ENCODE measurements at places on chromosomes 16 and 17. TPM values are rescaled to one million over a fixed set of nuclear protein-coding genes. Genes with fewer than 3 reads are reported as not detected.
A peak's percentile ranks its signal among the peaks of the same experiment; 100 is the strongest.

GRCh38 chr17:17425591-17425990 lies 51.2 kb upstream of the MED9 start:
- DNase-seq, result no peak

TMEM238L gene
- not detected for total RNA-seq

DNA sequence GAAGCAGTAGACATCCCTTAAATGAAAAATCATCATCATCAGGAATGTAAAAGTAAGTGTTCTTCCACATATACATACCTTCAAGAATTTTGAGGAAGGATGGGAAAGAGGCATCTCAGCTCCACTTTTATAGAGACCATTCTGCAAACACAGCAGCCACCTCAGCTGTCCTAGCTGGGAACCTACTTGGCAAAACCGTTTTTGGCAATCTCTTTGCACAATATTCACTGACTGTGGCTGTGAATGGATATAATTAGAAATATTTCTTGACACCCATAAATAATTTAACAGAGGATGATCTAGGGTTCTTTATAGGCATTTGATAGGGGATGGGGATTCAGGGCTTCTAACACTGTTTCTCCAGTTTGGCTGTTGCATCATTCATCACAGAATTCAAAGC lies at the start of gene MYH4:
Gene MYH4 (minus strand): TSS at position 101 of the 400 bp plus-strand sequence. CDS start 2,814 bp downstream, outside the sequence.
- DNase-seq, result no peak

CCL14 gene
- total RNA-seq, result not detected

DNA sequence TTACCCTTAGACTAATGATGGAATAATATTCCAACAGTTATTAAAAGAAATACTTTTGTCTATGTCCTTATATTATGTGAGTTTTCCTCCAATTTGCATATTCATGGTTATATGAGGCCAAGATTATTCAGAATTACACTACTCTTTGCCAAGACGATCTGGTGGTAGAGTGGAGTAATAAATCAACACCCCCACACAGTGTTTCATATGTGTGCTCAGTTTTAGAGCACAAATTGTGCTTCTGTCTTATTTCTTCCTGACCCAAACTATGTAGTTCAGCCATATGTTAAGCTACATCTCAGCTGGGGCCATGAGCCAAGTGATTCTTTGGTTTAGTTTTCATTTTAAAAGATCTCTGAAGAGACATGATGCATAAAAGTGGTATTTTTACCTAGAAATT lies 26.9 kb upstream of the PPM1E start:
- DNase-seq, result peak; percentile 32

DNA sequence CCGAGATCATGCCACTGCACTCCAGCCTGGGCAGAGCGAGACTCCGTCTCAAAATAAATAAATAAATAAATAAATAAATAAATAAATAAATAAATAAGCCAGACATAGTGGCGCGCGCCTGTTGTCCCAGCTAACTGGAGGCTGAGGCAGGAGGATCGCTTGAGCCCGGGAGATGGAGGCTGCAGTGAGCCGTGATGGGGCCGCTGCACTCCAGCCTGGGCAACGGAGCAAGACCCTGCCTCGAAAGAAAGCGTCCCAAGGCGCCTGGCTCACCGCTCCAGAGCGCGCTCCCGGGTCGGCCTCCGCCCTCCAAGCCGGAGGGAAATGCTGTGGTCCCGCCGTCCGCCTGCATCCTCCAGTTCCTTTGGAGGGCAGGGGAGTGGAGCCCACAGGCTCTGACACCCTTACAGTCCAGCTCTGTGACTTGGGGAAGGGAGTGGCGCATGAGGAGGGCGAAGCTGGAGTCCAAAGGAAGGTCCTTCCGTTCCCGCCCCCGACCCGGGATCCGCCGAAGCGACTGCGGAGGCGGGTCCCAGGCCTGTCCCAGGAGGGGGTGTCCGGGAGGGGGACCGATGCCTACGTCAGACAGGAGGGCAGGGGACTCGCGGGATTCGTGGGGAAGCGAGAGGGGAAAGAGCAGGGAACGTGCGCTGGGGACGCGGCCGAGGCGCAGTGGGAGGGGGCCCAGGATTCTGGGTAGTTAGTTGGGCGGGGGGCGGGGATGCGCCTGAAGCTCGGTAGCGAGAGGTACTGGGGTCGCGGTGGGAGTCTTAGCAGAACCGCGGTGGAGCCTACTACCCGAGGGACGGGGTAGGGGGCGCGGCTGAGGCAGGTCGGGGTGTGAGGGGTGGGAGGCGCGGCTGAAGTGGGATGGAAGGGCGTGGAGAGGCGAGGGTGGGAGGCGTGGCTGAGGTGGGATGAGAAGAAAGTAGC lies 8.4 kb upstream of the TRPV2 start:
- no peak for DNase-seq

- no peak for DNase-seq
Observed at GRCh38 chr17:5446786-5447185, 7.8 kb upstream of the C1QBP start.

TNFRSF12A gene
- 103 TPM for total RNA-seq

DNA sequence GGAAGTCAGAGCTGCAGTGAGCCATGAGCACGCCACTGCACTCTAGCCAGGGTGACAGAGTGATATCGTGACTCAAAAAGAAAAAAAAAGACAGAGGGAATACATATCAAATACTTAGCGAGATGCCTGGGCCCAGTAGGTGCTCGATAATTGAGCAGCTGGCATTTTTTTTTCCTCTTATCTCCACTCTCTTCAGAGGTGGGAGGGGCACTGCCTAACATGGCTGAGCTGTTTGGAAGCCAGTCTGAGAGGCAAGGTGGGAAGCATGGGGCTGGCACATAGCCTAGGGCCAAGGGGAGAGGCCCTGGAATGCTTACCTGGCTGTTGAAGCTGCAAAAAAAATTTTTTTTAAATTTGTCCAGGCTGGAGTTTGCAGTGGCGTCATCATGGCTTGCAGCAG lies 38.4 kb downstream of the HIC1 start:
- DNase-seq, result no peak

DNA sequence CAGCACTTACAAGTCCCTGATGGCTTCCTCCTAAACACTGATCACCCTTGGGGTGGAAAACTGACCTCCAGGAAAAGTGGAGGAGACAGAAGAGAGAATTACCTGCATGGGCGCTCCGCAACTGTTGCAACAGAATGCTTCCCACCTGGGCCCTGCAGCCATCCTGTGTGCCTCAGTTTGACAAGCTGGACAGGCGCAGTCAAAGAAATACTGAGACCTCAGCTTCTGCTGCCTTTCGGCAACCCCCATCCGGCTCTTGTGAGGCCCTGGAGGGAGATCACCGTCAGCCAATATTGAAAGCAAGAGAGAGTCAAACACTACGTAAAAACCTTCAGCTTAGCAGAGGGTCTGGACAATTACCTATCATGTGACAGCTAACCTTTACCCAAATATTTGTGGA lies 24.8 kb downstream of the SERPINF1 start:
- peak; percentile 16 for DNase-seq
